ENCODE measurements at places on chromosomes 5 and 9. TPM values are rescaled to one million over a fixed set of nuclear protein-coding genes. Genes with fewer than 3 reads are reported as not detected.

GRCh38 chr9:74949859-74950855, 2.6 kb downstream of the C9orf40 start:
- DNase-seq: no peak

- no peak for DNase-seq
Observed at GRCh38 chr5:51131266-51131665, 252.0 kb upstream of the ISL1 start.

Gene CTSV
- total RNA-seq: 1.3 TPM

GRCh38 chr9:75906531-75906930, 16.1 kb downstream of the PCSK5 start:
- DNase-seq: no peak

- DNase-seq: no peak
Observed at GRCh38 chr5:131147258-131147657, 17.8 kb downstream of the HINT1 start.

Gene CATSPER3
- total RNA-seq: 3.2 TPM

Gene FCN2
- 2.4 TPM for total RNA-seq

Gene FCN1
- 0.34 TPM for total RNA-seq

Gene PCDHGC4
- 3.8 TPM for total RNA-seq

GRCh38 chr5:67020096-67020615, 176.4 kb downstream of the CD180 start:
- no peak for DNase-seq

GRCh38 chr9:70641631-70642030, 227.2 kb upstream of the KLF9 start:
- DNase-seq: no peak

DNA sequence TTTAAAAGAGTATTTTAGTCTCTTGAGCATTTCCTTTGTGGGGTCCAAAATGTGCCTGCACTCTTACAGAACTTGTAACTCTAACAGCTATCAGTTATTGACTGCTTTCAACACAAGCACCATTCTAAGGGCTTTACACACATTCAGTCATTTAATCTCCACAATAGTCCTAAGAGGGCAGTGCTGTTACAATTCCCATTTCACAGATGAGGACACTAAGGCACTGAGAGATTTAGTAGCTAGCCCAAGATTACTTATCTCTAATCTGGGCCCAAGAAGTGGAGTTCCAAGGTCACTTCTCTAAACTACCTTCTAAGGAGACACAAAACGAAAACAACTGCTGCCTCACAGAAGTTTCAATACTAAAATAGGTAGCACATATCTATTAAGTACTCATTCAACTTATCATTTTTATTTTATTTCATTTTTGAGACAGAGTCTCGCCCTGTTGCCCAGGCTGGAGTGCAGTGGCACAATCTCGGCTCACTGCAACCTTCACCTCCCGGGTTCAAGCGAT, 275.2 kb downstream of the CWC27 start:
- no peak for DNase-seq

GRCh38 chr9:72583370-72583769, 62.0 kb downstream of the TMC1 start:
- DNase-seq: no peak

Gene ITGA2
- 21.5 TPM for total RNA-seq

DNA sequence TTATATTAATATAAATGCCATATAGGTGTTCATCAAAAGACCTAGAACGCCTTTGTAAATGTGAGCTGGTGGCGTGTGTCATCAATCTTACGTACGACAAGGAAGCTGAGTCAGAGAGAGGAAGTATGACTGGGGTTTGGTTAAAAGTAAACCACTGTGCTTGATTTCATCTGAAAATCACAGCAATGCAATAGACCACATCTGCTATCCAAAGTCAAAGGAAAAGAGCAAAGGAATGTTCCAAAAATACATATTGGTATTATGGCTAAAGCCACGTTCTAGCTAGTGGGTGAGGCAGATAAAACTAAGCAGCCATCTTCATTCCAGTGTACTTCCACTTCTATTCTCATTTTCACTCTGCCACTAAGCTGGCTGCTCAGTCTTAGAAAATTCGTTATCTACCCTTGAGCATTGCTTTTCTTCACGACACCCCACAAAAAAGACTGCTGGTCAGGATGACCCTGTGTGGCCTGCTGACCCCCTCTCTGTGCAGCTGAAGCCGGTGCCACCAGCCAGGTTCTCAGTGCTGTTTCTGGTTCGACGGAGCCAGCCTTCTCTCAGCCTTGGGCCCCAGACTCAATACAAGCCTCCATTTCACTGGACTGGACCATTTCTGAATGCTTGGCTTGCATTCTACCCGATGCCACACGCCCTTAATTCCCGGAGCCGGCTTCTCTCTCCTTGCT, 23.8 kb downstream of the SHC3 start:
- no peak for DNase-seq

Gene PCDHGA2
- total RNA-seq: 19.7 TPM

Gene GABBR2
- 0.97 TPM for total RNA-seq

DNA sequence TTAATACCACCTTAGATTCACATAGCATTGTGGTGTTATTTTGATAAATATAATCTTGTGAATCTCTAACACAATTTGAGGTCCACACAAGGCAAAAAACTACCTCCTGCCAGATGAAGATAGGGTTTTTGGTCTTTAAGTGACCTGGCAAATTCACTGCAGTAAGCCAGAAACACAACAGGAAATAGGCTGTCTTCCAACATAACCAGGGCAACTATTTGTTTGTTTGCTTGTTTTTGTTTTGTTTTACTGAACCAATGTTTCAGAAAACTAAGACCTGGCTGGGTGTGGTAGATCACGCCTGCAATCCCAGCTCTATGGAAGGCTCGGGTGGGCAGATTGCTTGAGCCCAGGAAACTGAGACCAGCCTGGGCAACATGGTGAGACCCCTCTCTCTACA, 95.5 kb downstream of the USP20 start:
- no peak for DNase-seq

DNA sequence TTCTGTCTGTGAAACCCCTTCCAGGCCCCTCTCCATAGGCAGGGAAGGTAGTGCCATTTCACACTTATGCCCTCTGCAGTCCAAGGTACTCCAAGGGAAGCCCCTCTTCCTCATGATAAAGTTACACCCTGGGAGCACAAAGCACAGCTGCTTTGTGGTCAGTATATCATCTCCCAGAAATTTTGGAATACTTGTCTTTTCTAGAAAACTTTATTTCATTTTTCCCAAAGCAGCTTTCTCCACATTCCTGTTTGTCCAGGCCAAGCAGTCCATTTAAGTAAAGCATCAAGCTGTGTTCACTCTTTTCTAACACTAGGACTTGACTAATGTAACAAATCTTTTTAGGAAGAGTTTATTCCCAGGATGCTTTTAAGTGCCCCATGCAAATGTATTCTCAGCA, 371.8 kb upstream of the RGMB start:
- DNase-seq: no peak

DNA sequence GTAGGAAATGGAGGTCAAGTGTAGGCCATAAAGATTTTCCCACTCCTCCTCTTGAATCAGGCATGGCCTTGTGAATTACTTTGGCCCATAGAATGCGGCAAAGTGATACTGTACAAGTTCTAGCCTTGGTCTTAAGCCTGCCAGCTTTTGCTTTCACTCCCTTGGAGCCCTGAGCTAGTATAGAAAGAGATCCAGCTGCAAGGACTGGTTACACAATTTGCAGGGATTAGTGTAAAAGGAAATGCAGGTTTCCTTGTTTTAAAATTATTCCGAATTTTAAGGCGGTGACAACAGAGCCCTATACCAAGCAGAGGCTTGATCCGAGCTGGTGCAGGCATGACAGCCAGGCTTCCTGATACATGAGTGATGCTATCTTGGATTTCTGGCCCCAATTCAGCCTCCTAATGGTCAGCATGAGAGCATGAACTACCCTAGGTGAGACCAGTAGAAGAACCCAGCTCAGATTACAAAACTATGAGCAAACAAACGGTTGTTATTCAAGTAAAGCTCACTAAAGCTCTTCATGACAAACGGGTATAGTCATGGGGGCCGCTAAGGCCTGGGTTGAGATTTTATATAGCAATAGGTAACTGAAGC, 257.9 kb downstream of the DOCK8 start:
- DNase-seq: no peak

Gene KIF4B
- not detected for total RNA-seq

DNA sequence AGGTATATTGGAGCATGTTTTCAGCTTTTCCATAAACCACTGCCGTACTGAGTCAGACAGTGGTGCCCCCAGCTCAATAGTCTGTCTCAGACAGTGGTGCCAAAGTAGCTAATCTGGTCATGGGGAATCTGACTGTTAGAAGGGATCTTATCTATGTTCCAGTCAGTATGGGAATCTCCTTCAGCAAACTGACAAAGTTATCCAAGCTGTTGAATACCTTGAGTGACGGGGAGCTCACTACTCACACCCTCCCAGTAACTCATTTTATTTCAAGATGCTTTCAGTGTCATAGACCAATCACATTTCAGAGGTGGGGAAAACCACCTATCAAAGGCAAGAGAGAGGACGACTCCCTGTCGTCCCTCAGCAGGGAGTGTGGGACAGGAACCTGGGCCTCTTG, 18.7 kb downstream of the ANKS6 start:
- DNase-seq: no peak

DNA sequence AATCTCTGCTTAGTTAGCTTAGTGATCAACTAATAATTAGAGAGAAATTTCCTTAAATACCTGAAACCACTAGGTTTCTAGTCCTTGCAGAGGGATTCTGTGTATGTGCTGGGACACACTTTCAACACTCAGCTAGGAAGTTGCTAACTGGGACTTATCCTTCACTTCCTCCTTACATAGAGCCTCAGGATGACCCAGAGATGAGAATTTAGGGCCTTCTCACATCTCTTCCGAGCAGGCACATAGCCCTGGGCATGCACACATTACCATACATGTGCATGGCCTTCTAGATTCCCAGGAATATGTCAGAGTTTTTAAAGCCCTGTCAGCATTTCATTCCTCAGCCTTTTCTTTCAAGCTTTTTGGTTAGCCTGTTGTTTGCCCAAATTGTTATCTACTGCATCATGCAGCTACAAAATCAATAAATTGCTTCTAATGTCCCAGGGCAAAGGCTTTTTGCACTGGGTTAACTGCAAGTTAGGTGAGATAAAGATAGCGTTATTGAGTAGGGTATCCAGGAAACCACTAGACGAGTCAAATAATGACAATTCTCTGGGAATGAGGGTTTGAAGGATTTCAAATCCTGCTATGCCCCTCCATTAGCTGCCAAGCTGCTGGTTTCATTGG, 22.0 kb upstream of the CDK20 start:
- no peak for DNase-seq

Gene TLR4
- 4.7 TPM for total RNA-seq

DNA sequence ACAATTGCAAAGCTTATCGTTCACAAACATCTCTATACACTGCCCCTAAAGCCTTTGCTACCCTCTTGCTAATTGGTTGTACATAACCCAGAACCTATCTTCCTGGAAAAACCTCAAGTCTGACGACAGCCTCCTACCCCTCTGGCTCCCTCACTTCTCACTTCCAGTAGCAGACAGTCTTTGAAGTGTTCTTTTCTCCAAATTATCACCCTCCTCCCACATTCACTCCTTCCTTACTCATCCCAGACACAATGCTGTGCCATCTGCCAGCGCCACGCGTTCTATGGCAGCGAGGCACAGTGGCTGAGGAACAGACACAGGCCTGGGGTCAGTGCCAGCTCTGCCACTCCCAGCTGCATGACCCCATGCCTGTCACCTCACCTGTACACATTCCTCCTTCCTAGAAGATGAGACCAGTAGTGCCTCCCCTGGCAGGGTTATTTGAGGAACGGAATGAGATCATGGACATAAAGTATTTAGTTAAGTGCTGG, 27.7 kb downstream of the CLTA start:
- DNase-seq: no peak

DNA sequence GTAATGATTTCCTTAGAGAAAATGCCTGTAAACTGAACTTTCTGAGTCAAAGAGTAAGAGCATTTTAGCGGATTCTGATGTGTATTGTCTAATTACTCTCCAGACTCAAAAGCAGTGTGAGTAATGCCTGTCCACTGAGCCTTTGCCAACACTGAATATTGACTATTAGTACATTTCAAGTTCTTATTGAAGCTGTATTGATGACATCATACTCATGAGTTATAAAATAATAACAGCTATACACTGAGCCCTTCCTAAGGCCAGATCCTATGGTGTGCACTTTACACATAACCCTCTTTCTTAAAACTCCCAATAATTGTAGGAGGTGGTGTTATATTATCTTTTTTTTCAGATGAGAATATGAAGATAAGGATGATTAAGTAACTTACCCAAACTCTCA, 152.8 kb upstream of the TRPC7 start:
- no peak for DNase-seq

GRCh38 chr5:173689171-173689736, 72.8 kb upstream of the BOD1 start:
- no peak for DNase-seq

Gene NUTM2F
- 0.40 TPM for total RNA-seq

GRCh38 chr9:81661339-81661738, 28.0 kb downstream of the TLE1 start:
- no peak for DNase-seq

DNA sequence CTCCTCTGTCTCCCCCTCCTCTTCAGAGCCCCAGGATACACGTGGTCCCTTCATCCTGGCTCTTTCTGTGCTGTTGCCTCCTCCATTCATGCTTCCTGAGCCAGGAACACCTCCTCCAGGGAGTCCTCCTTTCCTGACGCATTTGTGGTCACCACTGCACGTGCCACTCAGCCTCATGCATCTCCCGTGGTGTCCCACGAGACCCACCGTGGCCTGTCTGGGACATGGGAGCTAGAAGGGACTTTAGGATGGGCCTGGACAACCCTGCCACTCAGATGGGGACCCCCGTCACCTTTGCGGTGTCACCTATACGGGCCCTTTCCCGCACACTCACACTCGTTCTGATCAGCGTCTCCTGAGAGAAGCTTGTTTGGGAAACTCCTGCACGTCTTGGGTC, 6.7 kb downstream of the GLIPR2 start:
- DNase-seq: no peak

- no peak for DNase-seq
Observed at GRCh38 chr9:86632537-86632936, 278.3 kb upstream of the TUT7 start.

DNA sequence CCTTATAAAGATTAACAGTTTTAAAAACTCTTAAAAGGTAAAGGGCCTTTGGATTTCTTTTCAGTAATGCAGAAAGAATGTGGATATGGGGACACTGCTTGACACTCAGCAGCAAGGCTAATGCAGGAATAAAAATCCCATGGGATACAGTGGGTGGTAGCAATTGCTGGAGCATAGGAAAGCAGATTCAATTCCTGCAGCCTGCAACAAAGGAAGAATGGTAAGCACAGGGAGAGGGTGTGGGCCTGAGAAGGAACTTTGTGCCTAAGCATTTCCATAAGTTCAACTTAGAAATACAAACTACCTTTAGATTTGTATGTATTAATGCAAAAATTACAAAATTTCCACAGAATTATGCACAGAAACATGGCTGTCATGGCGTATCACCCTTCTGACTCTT, 65.8 kb upstream of the CDK5RAP2 start:
- DNase-seq: no peak

Gene ZFP2
- 5.5 TPM for total RNA-seq

Gene NR4A3
- total RNA-seq: 0.64 TPM

GRCh38 chr5:150361301-150361700, 3.8 kb downstream of the TCOF1 start:
- no peak for DNase-seq

GRCh38 chr5:62974623-62975022, 396.0 kb downstream of the LRRC70 start:
- DNase-seq: no peak

Gene F12
- 2.6 TPM for total RNA-seq
